ENCODE measurements at places on chromosomes 7 and 10.

DNA sequence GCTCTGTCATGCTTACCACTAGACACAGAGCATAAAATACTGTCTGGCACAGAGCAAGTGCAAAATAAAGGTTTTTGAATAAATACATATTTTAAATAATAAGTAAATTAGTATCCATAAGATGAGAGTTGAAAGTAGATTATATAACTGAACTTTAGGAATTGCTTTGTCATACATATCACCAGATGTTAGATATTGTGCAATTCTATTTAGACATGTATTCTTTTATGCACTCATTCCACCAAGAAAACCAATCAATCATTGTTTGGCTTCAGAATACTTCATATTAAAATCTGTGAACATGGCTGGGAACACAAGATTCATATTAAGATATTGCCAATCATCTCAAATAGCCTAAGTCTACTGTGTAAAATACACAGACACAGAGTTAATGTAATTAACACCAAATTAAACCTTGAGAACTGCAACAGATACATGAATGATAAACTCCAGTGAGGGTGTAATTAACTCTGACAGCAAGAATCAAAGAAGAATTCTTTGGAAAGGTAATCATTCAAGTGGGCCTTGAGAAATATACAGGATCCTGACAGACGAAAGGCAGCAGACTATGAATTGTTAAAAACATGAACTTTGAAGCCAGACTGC, 201.0 kb upstream of the PTN start:
- DNase-seq: no peak

DNA sequence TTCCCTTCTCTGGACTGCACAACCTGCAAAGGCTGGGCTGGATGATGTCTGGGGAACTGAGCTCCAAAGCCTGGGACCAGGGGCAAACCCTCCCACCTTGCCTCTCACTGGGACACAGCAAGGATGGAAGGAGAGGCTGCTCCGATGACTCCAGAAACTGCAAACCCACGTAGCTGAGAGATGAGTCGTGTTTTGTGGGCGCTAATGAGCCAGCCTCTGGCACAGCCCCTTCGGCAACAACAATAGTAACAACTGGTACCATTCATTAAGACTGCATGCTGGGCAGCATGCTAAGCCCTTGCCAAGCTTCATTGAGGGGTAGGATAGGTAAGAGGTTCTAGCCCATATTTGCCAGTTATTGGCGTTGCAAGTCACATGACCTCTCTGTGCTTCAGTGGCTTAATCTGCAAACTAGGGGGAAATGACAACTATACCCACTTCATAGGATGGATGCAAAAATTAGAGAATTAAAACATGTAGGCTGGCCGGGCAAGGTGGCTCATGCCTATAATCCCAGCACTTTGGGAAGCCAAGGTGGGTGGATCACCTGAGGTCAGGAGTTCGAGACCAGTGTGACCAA, 145.9 kb downstream of the SH3PXD2A start:
- no peak for DNase-seq

GRCh38 chr10:3090914-3091787, 23.8 kb downstream of the PFKP start:
- DNase-seq: peak; percentile 59

DNA sequence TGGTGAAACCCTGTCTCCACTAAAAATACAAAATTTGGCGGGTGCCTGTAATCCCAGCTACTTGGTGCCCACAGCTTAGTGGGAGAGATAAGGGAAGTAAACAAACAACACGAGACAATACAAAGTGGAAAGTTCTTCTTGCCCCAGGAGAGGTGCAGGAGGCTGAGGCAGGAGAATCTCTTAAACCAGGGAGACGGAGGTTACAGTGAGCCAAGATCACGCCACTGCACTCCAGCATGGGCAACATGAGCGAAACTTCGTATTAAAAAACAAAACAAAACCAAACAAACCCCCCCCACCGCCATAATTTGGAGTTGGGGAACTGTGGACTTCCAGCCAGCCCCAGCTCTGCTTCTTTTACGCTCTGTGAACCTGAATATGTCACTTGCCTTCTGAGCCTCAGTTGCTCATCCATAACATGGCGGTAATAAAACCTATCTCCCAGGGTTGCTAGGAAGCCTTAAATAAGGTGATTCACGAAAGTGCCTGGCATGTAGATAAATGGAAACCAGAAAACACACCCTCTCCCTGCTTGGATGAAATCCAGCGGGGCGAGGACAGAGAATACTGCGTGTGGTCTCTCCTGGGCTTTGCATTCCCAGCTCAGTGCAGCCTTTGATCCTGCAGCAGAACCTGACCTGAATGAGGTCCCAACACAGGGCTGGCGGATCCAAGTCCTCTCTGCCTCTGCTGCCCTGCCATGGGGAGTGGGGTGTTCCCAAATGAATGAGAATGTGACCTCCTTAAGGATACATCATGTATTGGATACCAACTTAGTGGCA, 10.2 kb downstream of the MLXIPL start:
- DNase-seq: no peak

GRCh38 chr7:2038931-2039728, 193.6 kb downstream of the MAD1L1 start:
- DNase-seq: no peak

DNA sequence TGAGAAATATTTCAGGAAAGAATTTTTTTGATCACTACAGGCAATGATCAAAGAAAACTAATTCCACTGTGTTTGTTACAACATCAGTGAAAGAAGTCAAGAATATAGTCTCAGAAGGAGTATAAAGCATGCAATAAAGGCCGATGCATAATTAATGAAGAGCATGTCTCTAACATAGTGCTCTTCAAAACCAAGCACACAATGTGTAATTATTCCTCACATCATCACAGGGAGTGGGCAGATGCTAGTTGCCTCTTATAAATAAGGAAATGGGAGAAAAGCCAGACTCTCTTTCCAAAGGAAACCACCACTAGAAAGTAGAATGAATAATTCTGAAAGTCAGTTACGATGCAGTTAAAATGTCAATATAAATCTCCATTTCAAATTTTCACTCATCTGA, 220.1 kb downstream of the TEX36 start:
- peak; percentile 18 for DNase-seq

Measured in NCI-H2029 (cell line).